ENCODE measurements at places on chromosomes 6 and 20.

DNA sequence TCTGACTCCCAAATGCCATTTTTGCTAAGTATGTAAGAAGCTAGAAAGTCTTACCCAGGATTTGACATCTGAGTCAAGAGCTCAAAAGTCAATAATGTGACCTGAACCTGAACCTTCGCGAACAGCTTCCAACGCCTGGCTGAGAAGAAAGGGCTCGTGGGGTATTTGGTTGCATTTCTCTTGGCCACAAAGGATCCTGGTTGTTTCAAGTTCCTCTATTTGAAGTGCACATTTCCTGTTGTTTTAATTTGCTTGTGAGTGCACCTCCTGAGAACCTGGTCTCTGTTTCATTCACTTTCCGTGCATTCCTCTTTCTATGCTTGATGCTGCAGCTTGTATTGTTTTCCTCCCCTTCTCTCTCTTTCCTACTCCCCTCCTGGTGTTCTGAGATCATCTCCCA lies 212.5 kb downstream of the FOXA2 start:
- DNase-seq: no peak

- no peak for DNase-seq
These were observed 39.6 kb downstream of the RNF217 start for GRCh38 chr6:125001684-125002405.

GRCh38 chr20:33677991-33678702 lies 3.9 kb upstream of the NECAB3 start:
- DNase-seq: no peak

GRCh38 chr6:109079981-109080380 lies 14.7 kb downstream of the SESN1 start:
- no peak for DNase-seq

DNA sequence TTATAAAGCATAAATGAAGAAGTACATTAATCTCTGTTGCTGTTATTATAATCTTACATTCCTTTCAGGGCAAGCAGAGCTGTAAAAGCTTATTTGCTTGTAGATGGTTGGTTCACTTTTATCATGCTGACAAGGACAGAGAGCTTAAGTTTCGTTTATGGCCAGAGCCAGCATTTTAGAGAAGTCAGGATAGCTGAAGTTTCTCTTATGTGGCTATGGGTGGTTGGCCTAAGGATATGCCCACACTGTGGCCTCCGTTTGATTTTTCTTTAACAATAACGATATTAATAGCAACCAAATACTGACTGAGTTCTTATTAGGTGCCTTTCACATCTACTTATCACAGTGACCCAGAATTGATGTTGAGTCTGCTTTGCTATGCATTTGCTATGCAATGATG lies 78.5 kb downstream of the FARS2 start:
- no peak for DNase-seq

All from GM18507 (cell line).